Naive thymus-derived CD8-positive, alpha-beta T cell (primary cell): ENCODE measurements at places on chromosomes 1 and 21. TPM values are rescaled to one million over a fixed set of nuclear protein-coding genes. Genes with fewer than 3 reads are reported as not detected.

The SNAP47 gene
- total RNA-seq = 25.0 TPM

The KIF26B gene
- total RNA-seq = 0.16 TPM

The OR2T10 gene
- total RNA-seq = not detected

The MSH4 gene
- 1.0 TPM for total RNA-seq

The RIPPLY3 gene
- not detected for total RNA-seq

The SH2D1B gene
- 0.19 TPM for total RNA-seq
